Stimulated activated CD8-positive, alpha-beta memory T cell treated with anti-CD3 and anti-CD28 coated beads, Interleukin-4, amount 100 ng/mL, for 1 hour (primary cell): ENCODE measurements at places on chromosomes 3 and 15.
A peak's percentile ranks its signal among the peaks of the same experiment; 100 is the strongest.

DNA sequence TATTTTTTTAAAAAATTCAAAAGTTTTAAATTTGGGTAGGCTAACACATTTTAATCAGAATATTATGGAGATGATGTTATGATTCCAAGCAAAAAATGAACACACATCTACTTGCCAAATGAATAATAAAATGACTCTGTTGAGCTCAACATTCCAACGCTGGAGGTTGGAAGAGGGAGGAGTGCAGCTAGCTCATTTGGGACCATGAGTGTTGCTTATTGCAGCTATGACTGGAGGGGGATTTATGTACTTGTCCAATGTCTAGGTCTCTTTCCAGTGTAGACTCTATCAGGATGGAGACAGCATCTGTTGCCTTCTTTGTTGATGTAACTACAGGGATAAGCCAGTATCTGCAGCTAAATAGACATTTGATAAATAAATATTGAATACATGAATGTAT, 310.6 kb downstream of the CACNA2D3 start:
- DNase-seq, result no peak

DNA sequence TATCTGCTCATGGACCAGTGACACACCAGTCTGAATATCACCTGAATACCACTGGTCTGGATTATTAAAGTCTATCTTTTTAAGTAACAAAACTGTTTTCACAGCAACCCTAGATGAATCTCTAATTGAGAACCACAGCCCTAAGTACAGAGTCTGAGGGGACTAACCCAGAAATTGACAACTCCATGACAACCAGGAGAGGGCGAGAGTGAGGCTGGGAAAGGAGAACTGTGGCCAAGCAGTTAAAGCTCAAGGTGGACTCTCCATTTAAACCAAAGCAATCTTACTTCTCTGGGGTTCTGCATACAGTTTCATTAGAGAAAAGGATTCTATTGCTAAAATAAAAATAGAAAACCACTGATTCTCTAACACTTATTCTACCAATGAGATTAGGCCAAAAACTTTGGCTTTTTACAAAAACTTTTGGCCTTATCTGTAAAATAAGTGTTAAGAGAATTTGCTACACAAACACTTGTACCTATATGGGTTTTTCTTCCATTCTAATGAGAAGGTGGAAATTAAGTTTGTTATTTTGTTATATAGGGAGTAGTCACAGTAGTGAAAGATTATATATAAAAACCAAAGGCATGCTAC, 11.4 kb downstream of the NEK10 start:
- DNase-seq, result peak; percentile 35

DNA sequence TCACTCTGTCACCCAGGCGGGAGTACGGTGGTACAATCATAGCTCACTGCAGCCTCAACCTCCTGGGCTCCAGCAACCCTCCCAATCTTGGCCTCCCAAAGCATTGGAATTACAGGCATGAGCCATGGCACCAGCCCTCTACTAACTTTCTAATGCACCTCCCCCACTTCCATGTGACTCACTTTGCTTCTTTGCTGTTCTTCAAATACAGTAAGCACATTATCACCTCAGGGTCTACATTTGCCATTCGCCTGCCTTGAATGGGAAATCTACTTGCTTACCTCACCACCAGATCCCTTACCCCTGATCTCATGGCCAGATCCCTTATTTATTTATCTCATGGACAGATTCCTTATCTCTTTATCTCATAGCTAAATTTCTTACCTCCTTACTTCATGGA, 235.3 kb downstream of the KCNMB2 start:
- DNase-seq, result no peak

DNA sequence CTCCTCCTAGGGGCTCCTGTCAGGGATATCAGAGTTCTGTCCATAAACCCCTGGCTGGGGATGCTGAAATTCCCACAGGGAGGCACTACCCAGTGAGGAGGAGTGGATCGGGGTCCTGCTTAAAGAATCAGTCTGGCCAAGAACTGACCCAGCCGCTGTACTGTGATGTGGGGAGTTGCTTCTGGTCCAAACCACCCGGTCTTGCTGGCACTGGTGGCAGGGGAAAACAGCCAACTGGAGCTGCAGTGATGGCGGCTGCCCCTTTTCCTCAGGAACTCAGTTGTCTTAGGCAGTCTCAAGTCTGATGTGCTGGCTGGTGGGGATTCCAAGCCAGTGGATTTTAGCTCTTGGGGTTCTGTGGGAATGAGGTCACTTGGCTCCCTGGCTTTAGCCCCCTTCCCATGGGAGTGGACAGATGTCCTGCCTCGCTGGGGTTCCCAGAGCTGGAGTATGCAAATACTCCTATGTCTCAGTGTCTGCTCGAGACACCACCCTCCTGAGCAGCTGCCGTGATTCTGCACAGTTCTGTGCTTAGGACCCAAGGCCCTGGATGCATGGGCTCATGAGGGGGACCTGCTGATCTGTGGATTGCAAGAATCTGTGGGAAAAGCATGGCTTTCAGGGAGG, 97.1 kb downstream of the SLC25A26 start:
- no peak for DNase-seq

DNA sequence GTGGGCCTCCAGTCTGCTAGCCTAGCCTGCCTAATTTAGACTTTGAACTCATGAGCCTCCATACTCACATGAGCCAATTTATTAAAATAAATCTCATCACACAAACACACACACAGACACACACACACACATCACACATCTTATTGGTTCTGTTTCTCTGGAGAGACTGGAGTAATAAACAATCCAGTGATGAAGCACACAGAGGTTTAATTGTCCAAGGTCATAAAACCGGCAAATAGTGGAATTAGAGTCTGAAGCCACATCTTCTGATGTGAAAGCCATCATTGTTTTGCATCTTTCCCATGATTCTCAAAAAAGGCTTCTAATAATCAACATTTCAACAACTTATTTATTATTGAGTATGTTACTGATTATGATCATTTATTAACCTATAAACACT, 249.4 kb upstream of the KCNH8 start:
- no peak for DNase-seq

DNA sequence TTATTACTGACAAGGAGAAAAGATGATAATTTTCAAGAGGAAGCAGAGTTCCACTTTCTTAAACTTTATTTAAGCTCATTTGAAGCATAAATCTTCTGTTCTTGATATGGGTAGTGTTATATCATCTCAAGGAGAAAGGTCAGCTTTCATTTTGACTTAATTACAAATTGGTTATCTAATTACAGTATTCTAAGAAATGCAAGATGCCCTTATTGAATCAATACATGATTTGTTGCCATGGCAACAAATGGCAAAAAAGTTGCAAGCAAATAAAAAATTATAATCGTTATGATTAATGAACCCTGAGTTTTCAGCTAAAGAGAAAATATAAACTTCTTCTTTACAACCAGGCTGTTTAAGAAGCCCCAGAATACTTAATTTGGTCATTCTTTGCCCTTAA, 622.7 kb downstream of the RBMS3 start:
- no peak for DNase-seq

DNA sequence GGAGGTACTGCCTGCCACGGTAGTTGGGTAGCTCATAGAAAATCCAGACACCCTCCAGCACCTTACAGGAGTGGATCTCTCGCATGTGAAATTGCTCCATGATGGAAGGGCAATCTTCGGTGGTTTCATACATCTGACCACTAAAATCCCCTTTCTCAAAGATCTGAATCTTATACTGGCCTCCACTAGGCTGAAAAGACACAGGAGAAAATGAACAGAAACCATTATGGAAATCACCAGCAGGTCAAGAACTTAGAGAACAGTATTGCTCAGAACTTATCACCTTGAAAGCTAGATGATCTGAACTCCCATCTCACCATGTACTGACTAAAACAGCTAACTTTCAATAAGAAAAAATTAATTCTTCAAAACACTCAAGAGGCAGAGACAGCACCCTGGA, 5.4 kb downstream of the CRYGS start:
- DNase-seq, result no peak
